ENCODE measurements at places on chromosomes 16 and 17. TPM values are rescaled to one million over a fixed set of nuclear protein-coding genes. Genes with fewer than 3 reads are reported as not detected.

DNA sequence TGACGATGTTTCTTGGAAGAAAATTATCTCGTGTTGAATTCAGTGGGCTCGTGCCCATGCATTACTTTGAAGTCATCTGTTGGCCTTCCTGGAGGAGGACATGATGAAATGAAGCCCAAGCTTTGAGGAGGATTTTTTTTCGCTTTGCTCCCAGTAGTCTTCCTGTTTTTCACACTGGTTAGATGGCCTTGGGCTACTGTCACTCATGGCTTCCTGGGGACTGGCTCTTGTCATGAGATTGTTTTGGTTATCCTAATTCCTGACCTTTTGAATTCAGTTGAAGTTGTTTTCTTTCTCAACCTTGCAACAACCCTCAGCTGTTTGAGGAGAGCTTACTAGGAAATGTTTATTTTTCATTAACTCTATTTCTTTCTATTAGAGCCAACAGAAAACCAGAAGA lies 430.7 kb downstream of the HS3ST3B1 start:
- H3K4me1 ChIP-seq, result no peaks in the 10 kb centered on the region
- H3K36me3 ChIP-seq, result no peaks in the 10 kb centered on the region
- peaks cover 25% of the 10 kb centered on the region for H3K27me3 ChIP-seq
- DNase-seq, result no peak
- no peak overlapping the region for H3K4me3 ChIP-seq
- H3K27ac ChIP-seq, result no peak overlapping the region

DNA sequence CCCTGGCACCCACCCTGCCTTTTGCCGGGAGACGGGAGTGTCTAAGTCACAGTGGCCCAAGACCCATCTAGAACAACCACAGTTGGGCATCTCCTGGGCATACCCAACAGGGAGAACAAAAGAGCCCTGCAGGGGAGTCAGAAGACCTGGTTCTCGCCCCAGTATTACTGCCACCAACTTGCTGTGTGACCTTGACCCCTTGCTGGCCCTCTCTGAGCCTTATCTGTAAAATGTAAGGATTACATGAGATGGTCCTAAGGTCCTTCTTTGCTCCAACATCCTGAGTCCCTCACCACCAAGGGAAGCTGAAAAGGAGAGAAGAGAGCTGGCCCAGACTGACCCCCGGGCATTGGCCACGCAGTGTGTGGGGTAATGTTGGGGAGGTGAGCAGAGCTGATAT lies 119.0 kb downstream of the CCT6B start:
- no peak overlapping the region for H3K27ac ChIP-seq
- H3K27me3 ChIP-seq, result peaks cover 3% of the 10 kb centered on the region
- H3K36me3 ChIP-seq, result no peaks in the 10 kb centered on the region
- no peak for DNase-seq
- H3K4me3 ChIP-seq, result no peak overlapping the region

GRCh38 chr16:2963723-2964474 lies at the start of gene KREMEN2:
Gene KREMEN2, plus strand, starts transcription at chr16:2964275. Its CDS starts 246 bp downstream, at chr16:2964521.
- peaks cover 31% of the 10 kb centered on the region for H3K4me1 ChIP-seq
- no peak within 1 kb of the TSS for H3K27ac ChIP-seq
- H3K36me3 ChIP-seq, result no peaks in the 10 kb centered on the region
- DNase-seq, result no peak
- H3K4me3 ChIP-seq, result peak within 1 kb of the TSS; percentile 92

GRCh38 chr17:77285594-77286390 lies 145.0 kb downstream of the SEC14L1 start:
- H3K4me1 ChIP-seq, result peaks cover 12% of the 10 kb centered on the region
- H3K27me3 ChIP-seq, result peaks cover 7% of the 10 kb centered on the region
- no peak overlapping the region for H3K27ac ChIP-seq
- no peaks in the 10 kb centered on the region for H3K36me3 ChIP-seq
- no peak for DNase-seq
- no peak overlapping the region for H3K4me3 ChIP-seq

DNA sequence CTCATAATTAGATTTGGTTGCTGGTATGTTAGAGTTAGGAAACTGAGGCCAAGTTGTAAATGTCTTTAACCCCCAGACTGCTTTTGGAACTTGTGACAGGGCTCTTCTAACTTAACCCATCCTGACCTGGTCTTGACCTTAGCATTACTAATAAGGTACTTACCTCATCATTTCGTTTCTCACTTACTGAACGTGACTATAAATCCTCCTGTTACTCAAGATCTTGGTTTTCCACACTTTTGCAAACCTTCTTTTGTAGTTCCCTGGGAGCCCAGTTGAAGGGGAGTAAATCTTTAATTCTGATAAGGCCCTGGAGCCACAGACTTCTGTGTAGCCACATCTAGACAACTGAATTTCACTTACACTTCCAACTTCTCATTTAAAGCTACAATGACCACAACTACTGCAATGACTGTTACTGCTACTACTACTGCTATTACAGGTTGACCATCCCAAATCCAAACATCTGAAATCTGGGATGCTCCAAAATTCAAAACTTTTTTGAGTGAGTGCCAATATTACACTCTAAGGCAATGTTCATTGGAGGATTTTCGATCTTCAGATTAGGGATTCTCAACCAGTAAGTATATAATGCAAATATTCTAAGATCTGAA lies 248.8 kb upstream of the TBX2 start:
- H3K4me3 ChIP-seq, result no peak overlapping the region
- no peak overlapping the region for H3K27ac ChIP-seq
- peaks cover 16% of the 10 kb centered on the region for H3K4me1 ChIP-seq
- peaks cover 5% of the 10 kb centered on the region for H3K36me3 ChIP-seq
- H3K27me3 ChIP-seq, result no peaks in the 10 kb centered on the region
- no peak for DNase-seq

DNA sequence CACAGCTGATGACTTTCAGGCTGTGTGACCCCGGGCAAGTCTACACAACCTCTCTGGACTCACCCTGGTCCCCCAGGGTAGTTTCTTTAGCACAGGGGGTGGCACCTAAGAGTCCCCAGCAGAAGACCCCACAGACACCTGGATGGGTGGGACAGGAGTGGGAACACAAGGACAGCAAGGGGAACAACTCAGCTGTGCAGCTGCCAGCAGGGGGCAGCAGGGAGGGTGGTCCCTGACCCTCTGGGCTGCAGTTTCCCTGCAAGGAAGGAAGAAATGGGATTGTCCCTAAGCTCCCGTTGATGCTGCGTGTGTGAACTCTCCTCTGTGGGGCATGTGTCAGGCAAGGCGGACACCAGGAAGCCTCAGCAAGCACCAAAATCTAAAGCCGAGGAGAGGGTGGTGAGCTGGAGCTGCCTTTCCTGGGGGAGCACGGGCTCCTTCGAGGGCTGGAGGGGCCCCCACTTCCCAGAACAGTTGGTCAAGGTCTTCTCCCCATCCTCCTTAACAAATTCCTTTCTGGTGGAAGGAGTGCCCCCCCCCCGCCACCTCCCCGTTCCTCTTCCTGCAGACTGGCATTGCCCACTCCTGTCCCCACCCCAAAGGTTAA lies 24.1 kb upstream of the CDH5 start:
- H3K27ac ChIP-seq, result no peak overlapping the region
- H3K27me3 ChIP-seq, result peaks cover 34% of the 10 kb centered on the region
- no peak overlapping the region for H3K4me3 ChIP-seq
- DNase-seq, result no peak

GRCh38 chr17:56796536-56796935 lies 37.2 kb downstream of the C17orf67 start:
- H3K4me3 ChIP-seq, result no peak overlapping the region
- no peak overlapping the region for H3K27ac ChIP-seq
- H3K36me3 ChIP-seq, result peaks cover 9% of the 10 kb centered on the region
- H3K27me3 ChIP-seq, result no peaks in the 10 kb centered on the region
- no peaks in the 10 kb centered on the region for H3K4me1 ChIP-seq

- H3K36me3 ChIP-seq, result no peaks in the 10 kb centered on the region
- H3K4me1 ChIP-seq, result no peaks in the 10 kb centered on the region
- H3K27ac ChIP-seq, result no peak overlapping the region
- no peak overlapping the region for H3K4me3 ChIP-seq
- DNase-seq, result no peak
Measured at GRCh38 chr17:15171167-15172047, 93.7 kb downstream of the PMP22 start.

- H3K27me3 ChIP-seq, result peaks cover 6% of the 10 kb centered on the region
- no peak overlapping the region for H3K4me3 ChIP-seq
- H3K36me3 ChIP-seq, result no peaks in the 10 kb centered on the region
- H3K27ac ChIP-seq, result no peak overlapping the region
- DNase-seq, result no peak
Measured at GRCh38 chr16:49589544-49590031, 216.0 kb downstream of the C16orf78 start.

DNA sequence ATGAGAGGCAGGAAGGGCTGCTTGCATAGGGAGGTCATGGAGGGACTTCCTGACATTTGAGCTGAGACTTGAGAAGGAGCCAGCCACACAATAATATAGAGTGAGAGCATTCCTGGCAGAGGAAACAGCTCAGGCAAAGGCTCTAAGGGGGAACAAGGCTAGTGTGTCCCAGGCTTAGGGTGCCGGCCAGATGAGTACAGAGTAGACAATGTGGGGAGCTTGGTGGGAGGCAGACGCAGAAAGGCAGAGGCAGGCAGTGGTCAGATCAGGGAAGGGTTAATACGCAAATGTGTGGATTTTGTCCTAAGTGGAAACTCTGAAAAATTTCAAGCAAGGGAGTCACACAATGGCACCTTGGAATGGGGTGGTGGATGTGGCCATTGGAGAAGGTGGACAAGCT lies 31.3 kb downstream of the CD300LB start:
- no peak overlapping the region for H3K27ac ChIP-seq
- no peak overlapping the region for H3K4me3 ChIP-seq
- H3K36me3 ChIP-seq, result no peaks in the 10 kb centered on the region
- no peak for DNase-seq
- H3K27me3 ChIP-seq, result peaks cover 7% of the 10 kb centered on the region
- no peaks in the 10 kb centered on the region for H3K4me1 ChIP-seq

DNA sequence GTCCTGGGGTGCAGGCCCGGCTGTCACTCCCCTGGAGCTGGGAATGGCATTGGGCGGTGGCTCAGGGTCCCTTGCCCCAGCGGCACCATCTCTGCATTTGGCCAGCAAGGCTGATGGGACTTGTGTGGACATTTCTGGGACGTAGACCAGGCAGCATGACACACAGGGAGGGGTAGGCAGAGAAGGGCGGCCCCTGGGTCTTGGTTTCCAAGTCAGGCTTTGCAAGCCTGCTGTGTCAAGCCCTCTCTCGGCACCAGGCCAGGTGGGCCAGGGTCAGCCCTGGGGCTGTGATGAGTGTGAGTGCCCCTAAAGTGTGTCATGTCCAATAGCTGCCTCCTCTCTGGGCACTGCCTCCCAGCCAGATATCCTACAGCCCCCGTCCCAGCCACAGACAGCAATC lies 335.2 kb downstream of the SEC14L1 start:
- no peak for DNase-seq
- no peaks in the 10 kb centered on the region for H3K36me3 ChIP-seq
- peaks cover 90% of the 10 kb centered on the region for H3K4me1 ChIP-seq
- no peak overlapping the region for H3K4me3 ChIP-seq
- peak overlapping the region; percentile 84 for H3K27ac ChIP-seq
- H3K27me3 ChIP-seq, result no peaks in the 10 kb centered on the region

DNA sequence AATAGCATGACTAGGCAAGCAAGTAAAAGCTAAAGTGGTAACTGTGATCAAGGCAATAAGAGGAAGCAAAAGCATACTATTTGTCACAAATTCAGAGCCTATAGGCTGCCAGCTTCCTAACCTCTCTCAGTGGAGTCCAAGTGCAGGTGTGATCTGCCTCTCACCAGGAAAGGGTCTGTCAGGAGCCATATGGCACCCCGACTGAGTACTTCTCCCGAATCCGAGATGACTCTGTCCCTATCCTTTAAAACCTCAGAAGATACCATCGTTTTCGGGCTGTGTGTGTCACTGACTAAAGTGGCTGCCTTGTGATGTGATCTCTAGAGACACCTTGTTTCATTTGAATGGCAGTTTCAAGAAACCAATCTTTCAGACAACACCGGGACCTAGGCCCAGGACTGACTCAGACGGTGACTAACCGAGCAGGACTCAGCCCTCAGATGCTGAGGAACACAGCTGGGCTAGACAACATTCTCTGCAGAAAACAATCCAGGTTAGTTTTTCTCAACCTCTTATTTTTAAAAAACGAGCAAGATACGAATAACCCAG lies 63.6 kb downstream of the SMG6 start:
- DNase-seq, result no peak
- peaks cover 16% of the 10 kb centered on the region for H3K36me3 ChIP-seq
- peaks cover 5% of the 10 kb centered on the region for H3K4me1 ChIP-seq
- no peak overlapping the region for H3K4me3 ChIP-seq
- H3K27ac ChIP-seq, result peak overlapping the region; percentile 45
- no peaks in the 10 kb centered on the region for H3K27me3 ChIP-seq

ETV4 gene
- polyA plus RNA-seq, result not detected

KRT28 gene
- not detected for polyA plus RNA-seq

PPP1R1B gene
- not detected for polyA plus RNA-seq

NEURL4 gene
- not detected for polyA plus RNA-seq

Data from naive B cell (primary cell).